NCI-H1436 treated with DMSO at 0.1 percent for 48 hours (cell line): ENCODE measurements at places on chromosomes 12 and 14.

DNA sequence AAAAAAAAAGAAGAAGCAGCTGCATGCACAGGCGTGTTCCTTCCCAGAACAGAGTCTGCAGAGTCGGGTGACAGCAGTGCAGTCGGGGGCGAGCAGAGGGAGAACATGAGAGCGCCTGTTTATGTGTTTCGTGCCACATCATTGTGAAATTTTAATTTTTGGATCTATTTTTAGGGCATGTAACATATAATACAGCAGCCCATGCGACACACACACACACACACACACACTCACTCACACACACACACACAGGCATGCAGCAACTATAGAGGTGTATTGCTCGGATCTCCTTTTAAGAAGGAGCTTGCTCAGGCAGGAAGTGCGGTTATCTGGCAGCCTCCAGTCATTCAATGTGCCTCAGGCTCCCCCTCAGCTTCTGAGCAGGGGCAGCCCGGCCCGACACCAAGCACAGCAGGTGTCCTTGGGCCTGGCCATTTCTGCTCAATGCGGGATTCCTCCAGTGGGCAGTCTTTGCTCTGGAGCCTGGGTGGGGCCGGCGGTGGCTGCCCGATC is 71.8 kb downstream of the ZNF664 start:
- no peak for DNase-seq

DNA sequence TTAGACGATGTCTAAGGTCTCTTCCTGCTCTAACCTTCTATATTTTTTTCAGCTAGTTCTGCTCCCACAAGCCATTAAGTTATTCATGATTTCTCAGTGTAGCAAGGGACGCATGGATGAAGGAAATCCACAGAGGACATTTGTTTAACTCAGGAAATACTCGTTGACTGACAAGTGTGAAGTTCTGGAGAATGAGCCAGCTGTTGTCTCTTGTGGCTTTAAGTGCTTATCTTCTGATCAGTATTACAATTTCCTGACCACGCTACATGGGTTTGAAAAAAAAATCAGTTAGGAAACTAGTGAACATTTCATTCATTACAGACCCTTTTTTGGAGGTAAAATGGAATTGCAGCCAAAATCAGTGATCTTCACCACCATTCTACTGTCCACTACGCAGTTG is 53.1 kb downstream of the GUCY2C start:
- no peak for DNase-seq

- no peak for DNase-seq
Measured at GRCh38 chr14:96493178-96493577, 9.0 kb upstream of the PAPOLA start.

DNA sequence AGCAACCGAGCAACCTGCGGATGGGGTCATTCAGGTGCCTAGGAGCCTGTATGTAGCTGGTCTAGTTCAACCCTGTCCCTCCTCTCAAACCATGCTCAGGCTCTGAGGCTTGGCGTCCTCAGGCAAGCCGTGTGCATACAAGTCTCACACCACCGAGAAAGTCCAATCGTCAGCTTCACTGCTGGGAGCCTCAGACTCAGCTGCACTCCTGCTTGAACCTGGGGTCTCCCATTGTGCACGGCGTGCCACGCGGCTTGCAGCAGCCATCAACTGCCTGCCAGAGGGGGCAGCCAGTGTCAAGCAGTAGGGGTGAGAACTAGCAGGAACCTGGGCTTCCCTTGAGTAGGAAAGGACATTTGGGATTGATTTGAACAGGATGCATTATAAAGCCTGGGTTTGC is 1064.6 kb downstream of the BCL11B start:
- DNase-seq, result no peak

GRCh38 chr14:24996930-24997725 is 52.8 kb downstream of the STXBP6 start:
- DNase-seq, result no peak

GRCh38 chr12:25524366-25524765 is 28.7 kb downstream of the LMNTD1 start:
- DNase-seq, result no peak

GRCh38 chr12:108755481-108755880 is 24.2 kb upstream of the CORO1C start:
- DNase-seq, result no peak

- no peak for DNase-seq
Measured at GRCh38 chr14:51328064-51328771, 88.2 kb downstream of the TMX1 start.

DNA sequence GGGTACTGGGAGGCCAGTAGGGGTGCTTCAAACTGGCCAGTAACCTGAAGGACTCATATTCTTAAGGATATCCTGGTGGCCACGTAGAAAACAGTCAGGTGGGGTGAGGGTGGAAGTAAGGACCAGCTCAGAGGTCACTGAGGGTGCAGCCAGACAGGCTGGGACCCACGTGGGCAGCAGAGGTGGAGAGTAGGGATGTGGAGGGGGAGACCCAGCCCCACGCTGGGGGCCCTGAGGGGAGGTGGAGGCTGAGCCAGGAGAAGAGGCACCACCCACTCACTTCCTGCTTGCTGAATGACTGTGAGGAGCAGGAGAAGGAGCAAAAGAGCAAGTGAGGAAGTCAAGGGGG is 12.6 kb upstream of the SERPINA3 start:
- no peak for DNase-seq

DNA sequence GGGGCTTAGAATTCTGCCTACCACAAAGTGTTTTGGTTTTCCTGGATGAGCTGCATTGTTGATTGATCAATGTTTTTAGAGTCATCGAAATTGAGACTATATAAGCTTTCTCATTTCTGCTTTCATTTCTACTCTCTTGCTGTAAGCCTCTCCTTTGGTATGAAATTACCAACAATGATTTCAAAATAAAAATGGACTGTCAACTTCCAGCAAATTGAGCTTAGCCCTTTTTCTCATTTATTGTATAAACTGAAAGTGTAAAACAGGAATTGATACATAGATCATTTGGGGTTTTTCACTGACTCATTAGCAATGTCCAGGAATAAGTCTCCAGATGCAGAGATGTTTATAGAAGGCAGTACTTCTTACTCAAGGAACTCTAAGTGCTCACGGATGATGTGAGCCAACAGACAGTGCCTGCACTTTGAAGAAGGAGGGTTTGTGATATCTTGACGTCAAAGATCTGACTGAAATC is 20.0 kb upstream of the PCNX1 start:
- no peak for DNase-seq

- no peak for DNase-seq
Measured at GRCh38 chr12:28088566-28089272, 101.5 kb upstream of the CCDC91 start.

DNA sequence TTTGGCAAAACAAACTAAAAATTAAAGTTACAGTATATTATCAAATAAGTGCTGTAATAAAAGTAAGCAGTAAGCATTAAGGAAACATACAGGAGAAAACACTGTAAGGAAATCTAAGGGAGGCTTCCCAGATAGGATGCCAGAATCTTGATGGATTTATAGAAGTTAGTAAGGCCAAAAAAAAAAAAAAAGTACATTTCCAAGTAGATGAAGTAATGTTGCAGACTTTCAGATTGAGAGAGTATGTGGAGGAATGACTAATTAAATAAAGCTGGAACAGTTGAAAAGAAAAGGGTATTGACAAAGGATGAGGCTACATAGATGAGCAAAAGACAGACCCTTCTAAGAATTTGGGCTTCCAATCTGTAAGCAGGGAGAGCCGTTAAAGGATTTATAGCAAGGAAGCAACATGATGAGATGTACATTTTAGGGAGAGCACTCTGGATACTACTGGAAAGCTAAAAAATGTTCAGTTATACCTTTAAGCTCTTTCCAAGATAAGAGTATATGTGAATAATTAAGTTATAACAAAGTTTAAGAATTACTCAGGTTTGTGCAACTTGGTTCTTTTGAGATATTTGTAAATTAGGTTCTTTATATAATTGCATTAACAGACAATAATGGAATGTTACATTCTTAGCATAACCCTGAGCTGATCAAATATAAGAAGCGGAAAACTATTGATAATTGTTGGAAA is 87.5 kb upstream of the MON2 start:
- no peak for DNase-seq

DNA sequence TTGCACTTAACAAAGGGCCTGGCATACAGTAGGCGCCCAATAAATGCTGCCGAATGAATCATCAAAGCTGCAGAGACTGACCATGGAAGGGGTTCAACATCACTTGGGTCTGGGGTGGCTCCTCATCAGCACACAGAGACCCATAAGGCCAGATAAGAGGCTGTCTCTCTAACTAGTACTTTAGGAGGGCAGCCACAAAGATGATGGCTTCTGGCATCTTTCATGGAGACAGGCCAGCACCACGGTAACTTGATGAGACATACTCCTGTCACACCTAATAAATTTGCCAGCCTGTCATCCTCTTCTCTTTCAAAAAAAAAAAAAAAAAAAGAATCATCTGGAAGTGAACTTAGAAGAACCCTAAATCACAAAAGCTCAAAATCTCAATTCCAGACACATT is 3.4 kb downstream of the PRIMA1 start:
- DNase-seq, result no peak

DNA sequence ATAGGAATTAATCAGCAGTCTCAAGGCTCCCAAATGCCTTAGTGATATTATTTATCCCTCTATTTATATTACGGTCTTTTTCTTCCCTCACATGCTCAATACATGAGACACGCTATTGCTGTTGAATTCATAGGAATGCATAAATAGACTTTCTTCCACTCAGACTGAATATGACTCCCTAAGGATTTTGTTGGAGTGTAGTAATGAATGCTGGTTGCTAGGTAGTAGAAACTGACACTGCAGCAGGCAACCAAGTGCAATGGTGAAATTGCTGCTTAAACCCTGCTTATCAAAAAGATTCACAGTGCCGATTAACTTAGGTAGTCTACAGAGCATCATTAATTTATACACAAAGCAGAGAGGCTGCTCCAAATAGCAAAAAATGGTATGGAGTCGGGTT is 168.2 kb downstream of the KCNC2 start:
- DNase-seq, result no peak

- DNase-seq, result no peak
Measured at GRCh38 chr14:37824939-37825712, 229.7 kb downstream of the TTC6 start.

GRCh38 chr14:89325299-89325883 is 91.6 kb downstream of the FOXN3 start:
- no peak for DNase-seq

DNA sequence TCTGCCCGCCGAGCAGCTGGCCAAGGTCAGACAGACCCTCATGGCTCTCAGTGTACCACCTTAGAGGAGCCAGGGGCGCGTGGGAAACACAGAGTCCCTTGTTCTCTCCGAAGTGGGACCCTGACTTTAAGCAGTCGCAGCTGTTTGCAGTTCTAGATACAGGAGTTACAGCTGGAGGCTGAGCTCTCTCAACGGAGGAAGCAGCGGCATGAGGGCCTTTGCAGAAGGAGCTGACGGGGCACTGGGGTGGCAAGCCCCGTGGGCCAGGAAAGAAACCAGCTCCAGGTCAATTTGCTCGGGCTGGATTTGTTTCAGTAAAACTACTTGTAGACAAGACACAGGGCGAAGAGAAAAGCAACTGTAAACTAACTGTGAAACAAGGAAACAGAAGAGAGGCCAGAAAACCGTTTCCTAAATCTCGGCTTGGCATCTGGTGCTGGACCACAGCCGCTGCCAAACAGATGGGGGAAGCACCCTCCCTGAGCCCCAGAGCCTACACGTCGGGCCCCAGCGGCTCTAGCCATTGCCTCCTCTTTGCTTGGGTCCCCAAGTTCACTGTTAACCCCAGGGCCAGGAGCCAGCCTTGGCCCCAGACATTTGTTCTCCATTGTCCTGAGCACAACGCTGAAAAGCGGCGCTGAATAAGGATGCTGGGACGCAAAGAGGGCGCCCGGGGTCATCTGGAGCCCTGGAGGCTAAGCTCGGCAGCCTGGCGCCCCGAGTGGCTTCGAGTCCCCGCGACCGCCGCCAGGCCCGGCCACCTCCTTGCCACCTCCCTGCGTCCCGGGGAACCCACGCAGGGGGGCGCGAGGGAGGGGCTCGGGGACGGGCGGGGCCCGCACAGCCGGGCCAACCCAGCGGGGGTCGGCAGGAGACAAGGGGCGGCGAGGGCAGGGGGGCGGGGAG is 914 bp upstream of the PACS2 start:
- DNase-seq, result no peak

- no peak for DNase-seq
Measured at GRCh38 chr12:52019113-52019770, 12.5 kb downstream of the TAMALIN start.

DNA sequence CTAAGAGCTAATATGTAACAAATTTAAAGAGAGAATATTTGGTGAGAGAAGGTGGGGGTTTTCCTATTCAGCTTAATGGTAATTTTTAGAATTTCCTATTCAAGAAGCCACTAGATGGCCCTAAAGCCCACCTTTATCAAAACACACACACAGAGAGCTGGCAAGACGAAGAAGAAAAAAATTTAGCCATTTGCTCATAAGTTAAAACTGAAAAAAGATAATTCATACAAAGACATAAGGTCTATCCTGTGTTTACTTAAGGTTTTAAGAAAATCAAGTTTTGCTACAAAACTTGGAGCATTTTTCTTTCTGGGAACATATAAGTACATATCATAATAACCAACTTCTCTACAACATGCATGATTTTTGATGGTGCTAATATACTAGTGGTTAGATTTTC is 46.8 kb upstream of the PCED1B start:
- peak; percentile 33 for DNase-seq

DNA sequence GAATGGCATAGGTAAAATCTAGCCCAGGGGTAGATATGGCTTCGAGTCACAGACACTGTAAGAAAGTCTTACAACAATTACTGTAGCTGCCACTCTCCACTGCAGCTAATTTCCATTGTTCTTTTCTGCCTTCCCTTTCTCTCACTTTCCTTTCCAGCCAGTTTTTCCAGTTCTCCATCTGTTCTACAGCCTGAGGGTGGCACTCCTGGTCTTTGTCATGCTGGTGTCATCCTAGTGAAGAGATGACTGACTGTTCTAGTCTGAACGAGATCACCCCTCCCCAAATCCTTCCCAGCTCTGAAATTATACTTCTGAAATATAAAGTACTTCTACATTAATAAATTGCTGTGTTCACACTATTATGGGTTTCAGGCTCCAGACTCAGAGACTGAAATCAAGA is 74.2 kb upstream of the CSRP2 start:
- DNase-seq, result no peak
